GM13977 (cell line): ENCODE measurements at places on chromosomes 7 and 10.

DNA sequence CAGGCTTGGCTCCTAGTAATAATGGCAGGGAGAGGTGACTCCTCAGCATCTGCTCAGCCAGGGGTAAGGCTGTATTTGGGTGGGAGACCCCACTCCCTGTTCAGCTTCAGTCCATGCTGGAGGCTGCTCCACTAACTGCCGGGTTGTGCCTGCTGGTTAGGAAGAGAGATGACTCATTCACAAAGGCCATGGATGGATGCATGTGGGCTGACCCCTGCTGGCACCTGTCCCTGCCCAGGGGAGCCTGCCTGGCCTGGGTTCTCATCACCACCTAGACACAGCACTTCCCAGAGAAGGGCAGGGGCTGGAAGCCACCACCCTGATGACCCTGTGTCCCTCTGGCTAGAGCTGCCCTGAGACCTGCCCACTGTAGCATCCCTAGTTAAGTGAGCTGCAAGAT is 59.0 kb downstream of the VSTM4 start:
- no peak for DNase-seq

GRCh38 chr10:127907411-127908105 is 655 bp downstream of the PTPRE start:
- no peak for DNase-seq

- DNase-seq: no peak
Observed at GRCh38 chr10:75978213-75978612, 546.8 kb downstream of the LRMDA start.

GRCh38 chr7:29017713-29018112 is 59.6 kb upstream of the TRIL start:
- DNase-seq: no peak

DNA sequence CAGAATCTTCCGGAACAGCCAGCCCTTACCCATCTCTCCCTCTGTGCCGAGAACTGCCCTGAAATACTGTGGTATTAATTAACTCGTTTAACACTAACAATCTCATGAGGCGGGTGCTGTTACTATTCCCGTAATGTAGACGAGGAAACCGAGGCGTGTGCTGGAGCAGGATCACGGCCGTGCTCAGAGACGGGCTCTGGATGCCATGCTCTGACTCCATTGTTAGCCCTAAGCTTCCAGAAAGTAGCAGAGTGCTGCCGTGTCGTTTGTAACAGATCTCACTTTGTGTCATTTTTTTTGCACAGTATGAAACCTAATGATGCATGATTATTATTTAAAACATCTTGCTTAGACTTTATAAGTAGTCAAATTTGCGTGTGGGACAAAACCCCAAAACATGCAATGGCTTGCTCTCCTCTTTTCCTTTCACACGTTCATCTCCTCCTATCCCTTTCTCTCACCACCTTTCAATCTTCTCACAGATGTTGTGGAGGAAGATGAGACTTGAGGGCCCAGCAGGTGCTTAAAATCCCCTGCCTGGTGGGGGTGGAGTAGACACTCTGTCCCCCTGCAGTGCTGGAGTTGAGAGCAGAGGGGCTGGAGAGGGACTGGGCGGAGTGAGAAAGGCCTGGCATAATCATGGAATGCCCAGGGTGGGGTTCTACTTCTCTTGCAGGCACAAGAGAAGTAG is 482 bp upstream of the ACTR3C start:
- peak; percentile 28 for DNase-seq

DNA sequence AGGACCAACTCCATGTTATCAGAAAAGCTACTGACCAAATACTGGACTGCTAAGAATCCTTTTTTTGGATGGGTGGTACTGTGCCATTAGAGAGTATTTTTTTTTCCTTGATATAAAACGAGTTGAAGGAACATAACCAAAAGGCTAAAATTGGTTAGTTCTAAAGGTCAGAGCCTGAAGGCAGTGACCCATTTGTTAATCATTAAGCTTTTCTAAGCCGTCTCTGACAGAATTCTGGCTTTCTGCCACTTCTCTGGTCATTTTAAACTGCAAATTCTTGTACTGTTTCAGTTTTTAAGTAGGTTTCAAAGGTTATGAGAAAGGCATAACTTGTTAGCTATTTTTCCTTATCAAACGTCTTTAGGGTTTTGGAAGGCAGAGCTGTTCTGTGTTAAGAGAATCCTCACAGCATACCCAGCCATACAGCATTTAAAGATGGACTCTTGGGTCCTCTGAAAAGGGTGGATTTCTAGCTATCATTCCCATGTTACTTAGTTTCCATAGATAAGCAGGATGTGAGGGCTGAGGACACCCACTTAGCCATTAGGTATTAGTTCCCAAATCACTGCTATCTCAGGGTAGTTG is 196.8 kb downstream of the RNLS start:
- peak; percentile 17 for DNase-seq

DNA sequence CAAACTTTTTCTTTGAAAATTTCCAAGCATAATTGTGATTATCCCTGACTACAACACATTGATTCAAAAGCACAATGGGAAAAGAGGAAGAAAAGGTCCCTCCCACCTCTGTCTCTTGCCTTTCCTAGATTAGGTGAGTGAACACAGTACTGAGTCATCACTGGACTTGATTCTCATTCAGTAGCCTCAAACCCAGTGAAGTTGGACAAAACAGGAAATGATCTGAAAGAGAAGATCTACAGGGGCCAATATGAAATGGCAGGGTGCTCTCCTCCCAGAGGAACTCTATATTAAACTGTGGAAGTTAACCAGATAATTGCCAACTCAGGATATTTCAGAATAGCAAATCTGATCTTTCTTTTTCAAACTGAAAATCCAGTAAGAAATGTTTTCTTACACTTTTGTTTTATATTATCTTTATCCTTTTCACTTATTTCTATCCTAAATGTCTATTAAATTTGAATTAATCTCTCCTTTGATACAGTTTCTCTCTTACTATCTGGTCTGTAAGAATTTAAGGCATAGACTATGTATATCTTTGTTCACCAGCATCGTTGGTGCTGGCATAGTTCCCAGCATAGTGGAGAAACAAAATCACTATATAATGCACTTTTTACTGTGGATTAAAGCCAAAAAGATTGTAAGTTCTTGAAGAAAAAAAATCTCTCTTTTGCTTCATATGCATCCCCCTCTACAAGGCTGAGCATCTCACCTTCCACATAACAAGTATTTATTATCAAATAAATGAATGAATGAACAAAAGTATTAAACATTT is 41.4 kb upstream of the IKZF1 start:
- peak; percentile 32 for DNase-seq

GRCh38 chr10:3465406-3465891 is 292.9 kb upstream of the PITRM1 start:
- DNase-seq: no peak

DNA sequence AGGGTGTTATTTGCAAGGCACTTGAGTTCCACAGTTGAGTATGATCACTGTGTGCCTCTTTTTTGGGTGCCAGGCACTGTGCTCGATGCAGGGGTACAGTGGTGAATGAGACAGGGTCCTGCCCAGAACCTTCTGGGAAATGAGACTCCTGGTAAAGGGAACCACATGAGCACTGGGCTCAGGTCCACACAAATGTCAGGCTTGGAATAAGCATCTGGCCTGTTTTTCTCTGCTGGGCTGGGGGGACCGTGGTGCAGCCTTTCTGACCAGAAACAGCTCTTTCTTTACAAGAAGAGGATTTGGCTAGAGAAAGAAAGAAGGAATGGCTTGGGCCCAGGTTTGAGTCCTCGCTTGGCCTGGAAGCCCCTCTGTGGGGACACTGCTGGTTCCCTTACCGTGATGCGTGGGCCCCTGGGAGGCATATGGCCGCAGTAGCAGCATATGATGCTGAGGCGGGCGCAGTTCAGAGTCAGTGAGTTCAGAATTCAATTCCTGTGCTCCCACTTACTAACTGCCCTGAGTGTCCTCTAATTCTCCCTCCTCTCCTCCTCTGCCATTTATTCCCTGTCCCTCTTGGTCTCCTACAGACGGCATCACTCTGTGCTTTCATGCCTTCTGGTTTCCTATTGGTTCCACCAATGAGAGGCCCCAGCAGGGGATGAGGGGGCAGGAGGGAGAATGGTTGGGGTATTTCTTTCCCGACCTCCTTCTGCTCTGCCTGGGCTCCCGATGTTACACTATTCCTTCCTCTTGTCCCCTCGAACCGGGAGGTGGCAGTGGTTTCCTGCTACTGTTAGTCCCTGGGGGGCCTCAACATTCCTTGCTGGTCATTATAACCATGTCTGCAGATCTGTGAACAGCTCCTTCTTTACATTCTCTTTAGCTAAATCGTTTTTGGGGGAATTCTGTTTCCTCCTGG is 9.6 kb upstream of the KCP start:
- DNase-seq: no peak

GRCh38 chr7:143015084-143015483 is 11.8 kb downstream of the OR9A2 start:
- peak; percentile 29 for DNase-seq

DNA sequence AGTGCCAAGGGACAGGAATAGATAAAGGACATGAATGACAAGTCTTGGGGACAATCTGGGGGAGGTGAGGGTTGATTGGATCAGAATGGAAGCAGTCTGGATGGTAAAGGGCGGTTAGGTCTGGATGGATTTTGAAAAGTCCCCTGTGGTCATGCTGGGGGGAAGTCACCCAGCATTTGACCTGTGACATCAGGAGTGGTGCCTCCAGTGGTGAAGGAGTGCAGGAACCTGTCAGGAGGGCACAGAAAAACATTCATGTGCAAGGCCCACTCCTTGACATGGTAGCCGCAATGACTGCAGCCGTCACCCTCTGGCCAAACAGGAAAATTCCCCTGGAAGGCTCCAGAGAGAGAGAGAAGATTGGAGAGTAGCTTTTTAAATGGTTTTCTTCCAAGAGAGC is 304.8 kb downstream of the GFRA1 start:
- DNase-seq: no peak

DNA sequence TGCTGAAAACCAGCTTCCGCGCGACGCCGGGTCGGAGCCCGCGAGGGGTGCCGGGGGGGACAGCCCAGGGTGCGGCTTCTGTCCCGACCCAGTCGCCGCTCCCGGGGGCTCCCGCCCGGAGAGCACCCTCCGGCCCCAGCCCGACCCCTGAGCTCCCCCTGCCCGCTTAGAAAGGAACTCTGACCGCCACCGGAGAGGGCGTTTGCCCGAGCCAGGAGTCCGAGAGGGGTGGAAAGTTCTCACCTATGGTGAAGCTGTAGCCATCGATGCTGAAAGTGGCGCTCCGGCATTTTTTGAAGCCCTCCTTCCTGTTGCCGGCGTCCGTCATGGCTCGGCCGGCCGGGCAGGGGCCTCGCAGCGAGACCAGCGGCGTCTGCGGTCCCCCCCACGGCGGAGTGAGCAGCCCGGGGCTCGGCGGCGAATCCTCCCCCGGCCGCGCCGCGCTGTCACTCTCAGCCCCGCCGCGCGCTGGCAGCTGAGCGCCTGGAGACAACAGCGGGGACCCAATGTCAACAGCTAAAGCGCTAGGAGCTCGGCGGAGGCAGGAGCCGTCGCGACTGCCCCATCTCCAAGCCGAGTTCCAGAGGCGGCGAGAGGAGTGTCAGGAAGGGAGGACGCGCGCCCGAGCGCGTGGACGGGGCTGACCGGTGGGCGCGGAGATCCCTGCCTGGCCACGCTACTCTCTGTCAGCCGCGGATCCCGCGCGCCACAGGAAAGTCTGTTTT is 191.6 kb downstream of the LSM5 start:
- DNase-seq: no peak

- DNase-seq: peak; percentile 59
Observed at GRCh38 chr10:21510241-21511094, 15.0 kb downstream of the SKIDA1 start.

DNA sequence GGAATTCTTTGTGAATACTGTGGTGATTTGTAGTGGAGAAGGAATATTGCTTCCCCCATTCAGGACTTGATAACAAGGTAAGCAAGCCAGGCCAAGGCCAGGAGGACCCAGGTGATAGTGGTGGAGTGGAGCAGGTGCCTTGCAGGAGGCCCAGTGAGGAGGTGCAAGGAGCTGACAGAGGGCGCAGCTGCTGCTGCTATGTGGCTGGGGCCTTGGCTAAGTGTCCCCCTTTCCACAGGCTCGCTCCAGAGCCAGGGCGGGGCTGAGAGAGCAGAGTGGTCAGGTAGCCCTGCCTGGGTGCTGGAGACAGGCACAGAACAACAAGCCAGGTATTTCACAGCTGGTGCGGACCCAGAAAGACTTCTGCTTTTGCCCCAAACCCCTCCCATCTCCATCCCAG is 162.9 kb downstream of the EGFR start:
- DNase-seq: no peak

- peak; percentile 39 for DNase-seq
Observed at GRCh38 chr7:114085313-114085591, 166.4 kb upstream of the PPP1R3A start.

DNA sequence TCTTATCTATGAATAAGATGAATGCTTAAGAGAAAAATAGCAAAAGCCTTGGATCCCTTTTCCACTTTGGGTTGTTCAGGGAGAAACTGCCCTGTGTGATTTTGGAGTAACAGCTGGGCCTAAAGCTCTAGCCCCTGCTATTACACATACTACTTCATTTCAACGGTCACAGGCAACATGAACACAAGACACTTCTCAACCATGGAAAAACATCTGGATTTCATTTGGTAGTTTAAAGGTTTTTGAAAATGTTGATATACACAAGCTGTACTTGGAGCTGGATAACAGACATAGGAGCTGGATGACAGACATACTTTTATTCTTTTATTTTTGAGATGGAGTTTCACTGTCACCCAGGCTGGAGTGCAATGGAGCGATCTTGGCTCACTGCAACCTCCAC is 2.7 kb upstream of the CHUK start:
- DNase-seq: no peak

DNA sequence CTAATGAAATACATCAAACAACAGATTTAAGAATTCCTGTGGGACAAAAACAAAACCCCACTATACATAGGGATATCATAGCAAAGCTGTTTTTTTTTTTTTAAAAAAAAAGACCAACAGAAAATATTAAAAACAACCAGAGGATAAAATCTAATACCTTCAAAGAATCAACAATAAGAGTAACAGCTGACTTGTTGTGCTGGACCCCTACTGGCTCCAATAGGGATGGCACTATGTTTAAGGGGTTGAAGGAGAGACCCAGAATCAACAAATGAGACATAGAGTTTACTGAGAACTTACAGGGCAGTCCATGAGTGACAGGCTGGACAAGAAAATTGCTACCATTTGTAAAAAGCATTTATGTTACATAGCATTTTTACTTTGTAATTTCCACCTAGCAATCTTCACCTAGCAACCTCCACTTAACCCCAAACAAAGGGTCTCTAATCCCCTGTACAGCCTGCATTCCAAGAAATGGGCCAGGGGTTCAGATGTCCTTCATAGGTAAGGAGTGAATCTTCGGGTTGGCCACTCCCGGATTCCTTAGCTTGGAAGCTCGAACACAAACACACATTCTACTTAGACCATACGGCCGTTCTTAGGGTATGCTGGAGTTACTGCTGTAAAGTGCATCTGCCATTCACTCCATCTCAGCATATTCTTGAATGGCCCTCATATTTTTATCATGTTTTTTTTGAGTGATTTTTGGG is 25.8 kb downstream of the ASZ1 start:
- no peak for DNase-seq

DNA sequence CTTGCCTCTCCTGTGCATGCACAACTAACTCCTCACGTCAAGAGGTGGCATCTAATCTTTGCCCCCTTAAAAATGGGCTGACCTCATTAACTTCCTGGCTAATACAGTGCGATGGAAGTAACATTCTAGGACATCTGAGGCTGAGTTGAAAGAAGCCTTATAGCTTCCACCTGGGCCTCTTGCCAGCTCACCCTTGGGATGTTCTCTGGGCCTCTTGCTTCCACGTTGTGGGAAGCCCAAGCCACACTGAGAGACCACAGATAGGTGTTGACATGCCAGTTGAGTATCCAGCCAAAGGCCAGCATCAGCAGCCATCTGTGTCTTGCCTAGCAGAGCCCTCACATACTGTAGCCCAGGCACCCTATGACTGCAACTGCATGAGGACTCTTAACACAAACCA is 60.8 kb upstream of the GDF10 start:
- DNase-seq: no peak

GRCh38 chr10:113283189-113283588 is 269.7 kb upstream of the HABP2 start:
- no peak for DNase-seq
